ENCODE measurements at places on chromosomes 2 and 18.
A peak's percentile ranks its signal among the peaks of the same experiment; 100 is the strongest.

- DNase-seq = no peak
These were observed 213.7 kb upstream of the COPS8 start for GRCh38 chr2:236872015-236872414.

DNA sequence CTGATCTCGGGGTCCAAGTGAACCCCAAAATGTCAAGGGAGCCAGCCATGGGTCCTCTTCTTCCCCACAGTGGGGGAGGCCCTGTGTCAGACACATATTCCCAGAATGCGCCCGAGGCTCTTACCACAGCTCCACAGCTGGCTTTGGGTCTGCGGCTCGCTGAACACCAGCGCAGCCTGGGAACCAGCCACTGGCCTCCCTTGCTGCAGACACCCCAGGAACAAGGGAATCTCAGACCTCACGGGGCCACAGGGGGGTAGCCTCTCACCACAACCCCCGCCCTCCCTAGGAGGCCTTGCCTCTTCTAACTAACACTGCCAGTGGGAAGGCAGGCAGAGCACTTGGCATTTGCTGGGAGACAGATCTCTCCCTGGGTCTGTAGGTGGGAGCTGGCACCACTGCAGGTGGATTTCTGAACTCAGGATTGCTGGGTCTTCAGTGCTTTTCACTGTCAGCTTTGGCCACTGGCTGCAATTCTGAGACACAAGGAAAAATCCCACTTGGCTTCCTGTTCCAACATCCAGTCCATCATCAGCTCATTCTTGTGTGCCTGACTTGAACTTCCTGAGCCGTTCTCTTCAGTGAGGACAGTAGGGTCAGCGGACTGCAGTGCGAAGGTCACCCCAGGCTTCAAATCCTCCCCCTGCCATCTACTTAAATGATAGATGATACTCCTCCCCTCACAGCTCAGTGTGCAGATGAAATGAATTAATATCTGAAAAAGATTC lies 128.7 kb downstream of the CAPN13 start:
- DNase-seq = no peak

- DNase-seq = no peak
These were observed 4.8 kb upstream of the IMPA2 start for GRCh38 chr18:11976315-11977152.

- DNase-seq = no peak
These were observed 2.2 kb upstream of the GFPT1 start for GRCh38 chr2:69389271-69389670.

DNA sequence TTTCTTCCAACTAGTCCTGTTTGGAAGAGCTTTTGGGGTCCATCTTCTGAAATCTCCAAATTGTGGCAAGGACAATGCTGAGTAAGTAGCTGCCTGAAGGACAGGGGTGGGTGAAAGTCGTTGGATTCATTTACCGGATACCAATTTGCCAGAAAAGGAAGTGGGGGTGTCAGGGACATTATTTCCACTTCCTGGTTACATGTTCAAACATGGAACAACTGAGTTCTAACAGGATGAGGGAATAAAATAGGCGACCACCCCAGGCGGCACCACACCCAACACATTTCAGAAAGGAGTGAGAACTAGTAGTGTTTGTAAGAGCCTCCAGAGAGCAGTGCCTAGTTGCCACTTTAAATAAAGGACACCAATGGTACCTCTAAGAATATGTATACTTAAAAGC lies 158.6 kb upstream of the SERTAD2 start:
- DNase-seq = no peak

GRCh38 chr2:33086400-33087015 lies 139.8 kb downstream of the LTBP1 start:
- no peak for DNase-seq

GRCh38 chr2:111678651-111679050 lies 205.3 kb downstream of the ANAPC1 start:
- no peak for DNase-seq

GRCh38 chr2:135009339-135009738 lies 37.9 kb downstream of the MAP3K19 start:
- no peak for DNase-seq

GRCh38 chr2:54176577-54176976 lies 61.2 kb downstream of the ACYP2 start:
- no peak for DNase-seq

GRCh38 chr2:241734208-241734466 lies 293 bp upstream of the D2HGDH start:
- no peak for DNase-seq

DNA sequence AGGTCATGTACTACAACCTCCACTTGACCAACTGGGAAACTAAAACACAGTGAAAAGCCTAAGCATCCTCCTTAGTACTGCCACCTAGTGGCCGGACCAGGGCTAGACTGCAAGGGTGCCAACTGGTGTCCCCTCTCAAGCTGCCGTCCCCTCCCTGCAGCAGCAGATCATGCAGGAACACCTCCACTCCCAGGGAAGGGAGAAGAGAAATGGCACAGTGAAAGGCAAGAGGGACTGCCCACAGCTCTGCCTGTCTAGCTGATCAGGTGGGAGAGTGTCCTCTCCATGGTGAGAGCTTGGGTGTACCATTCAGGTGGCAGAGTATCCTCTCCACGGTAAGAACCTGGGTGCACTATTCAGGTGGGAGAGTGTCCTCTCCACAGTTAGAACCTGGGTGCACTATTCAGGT lies 78.1 kb downstream of the AAK1 start:
- peak; percentile 29 for DNase-seq

DNA sequence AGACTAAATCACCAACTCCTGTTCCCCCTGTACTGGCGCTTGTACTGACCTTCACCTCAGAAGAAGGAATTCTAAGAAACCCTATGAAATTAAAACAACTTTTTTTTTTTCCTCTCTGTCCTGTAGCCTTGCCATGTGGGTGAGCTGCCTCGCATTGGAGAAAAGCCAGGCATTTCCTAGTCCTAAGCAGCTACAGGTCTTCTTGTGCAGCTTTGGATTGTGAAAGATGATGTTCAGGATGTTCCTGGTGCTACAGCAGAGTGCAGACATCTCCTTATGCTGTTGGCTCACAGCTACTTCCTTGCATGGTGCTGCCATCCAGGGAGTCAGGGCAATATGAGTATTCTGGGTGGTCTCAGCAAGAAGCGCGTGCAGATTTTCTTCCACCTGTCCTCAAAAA lies 11.9 kb downstream of the PIK3C3 start:
- no peak for DNase-seq

DNA sequence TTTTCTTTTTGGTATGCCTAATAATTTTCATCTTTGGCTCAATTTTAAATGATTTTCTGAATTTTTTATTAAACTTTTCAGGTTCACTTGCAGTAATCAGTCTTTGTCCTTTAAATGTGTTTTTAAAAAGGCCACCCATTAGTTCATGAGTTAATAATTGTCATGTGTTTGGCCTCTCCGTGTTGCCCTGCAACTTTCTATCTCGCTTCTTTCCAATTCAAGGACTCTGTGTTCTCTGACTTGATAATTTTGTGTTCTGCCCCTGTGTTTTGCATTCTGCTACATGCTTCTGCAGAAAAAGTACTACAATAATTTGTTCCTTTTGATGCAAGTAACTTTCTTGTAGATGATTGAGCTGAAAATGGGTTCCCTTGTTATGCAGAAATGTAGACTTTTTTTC lies 921.4 kb upstream of the LRATD1 start:
- no peak for DNase-seq

- DNase-seq = no peak
These were observed 473.1 kb upstream of the FANCL start for GRCh38 chr2:58714238-58714637.

DNA sequence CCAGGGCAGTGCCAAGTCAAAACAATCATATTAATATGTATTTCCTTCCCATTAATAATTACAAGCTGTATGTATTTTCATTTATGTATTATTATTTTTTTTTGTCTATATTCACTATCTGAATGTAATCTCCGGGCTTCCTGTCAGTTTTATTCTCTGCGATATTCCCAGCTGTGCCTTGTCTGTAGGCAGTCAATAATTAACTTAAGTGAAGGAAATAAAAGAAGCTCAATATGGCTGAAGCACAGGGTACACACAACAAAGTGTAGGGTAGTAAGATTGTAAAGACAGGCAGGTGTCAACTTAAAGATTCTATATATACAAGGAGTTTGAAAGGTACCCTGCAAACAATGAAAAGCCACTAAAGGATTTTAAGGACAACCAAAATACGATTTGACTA lies 122.9 kb downstream of the ROCK1 start:
- DNase-seq = no peak

- no peak for DNase-seq
These were observed 194.5 kb downstream of the UBE2E3 start for GRCh38 chr2:181174611-181175580.

DNA sequence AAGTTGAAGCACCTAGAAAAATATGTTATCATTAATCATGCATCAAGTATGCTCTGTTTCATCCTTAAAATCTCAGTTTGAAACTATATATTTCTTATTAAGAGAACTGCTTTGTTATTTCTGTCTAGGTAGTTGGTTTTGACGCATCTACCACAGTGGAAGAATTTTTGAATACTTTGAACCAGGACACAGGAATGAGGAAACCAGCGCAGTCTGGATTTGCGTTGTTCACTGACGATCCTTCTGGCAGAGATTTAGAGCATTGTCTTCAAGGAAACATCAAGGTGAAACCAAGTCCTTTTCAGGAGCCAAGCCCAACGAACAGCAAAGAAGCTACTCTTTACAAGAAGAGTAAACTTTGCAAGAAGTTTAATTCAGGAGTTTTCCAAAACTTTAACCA lies 30.1 kb upstream of the DYNC2LI1 start:
- no peak for DNase-seq

DNA sequence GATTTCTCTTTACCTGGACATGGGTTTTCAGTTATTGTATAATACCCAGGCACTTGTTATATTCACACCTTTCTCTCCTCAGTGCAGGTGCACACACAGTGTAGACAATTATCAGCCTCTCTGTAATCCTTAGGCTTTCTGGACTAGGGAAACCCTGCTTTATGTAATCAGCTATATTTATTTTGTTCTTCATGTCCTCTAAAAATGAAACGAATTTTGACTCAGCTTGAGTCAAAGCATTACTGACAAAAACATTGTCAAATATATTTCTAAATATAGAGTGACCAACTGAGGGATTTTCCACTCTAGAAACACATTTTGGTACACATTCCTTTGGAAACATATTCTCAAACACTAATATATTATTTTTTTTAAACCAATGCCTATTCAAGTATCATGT lies 144.8 kb upstream of the GULP1 start:
- DNase-seq = peak; percentile 46

DNA sequence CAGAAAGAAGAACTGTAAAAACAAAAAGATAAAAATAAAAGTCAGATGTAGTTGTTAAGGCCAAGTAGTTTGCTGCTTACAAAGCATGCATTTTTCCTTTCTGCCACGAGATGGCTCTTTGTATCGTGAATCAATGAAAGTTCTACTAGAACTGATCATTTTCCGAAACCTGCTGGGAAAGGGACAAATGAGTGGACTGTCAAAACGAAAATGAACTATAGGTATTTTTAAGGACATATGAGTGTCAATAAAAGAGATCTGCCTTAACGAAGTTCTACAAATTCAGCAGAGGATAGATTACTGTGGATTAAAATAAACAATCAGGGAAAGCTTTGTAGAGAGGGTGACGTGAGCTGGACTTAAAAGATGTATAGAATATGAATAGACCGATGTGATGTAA lies 15.0 kb upstream of the ELOA2 start:
- no peak for DNase-seq

DNA sequence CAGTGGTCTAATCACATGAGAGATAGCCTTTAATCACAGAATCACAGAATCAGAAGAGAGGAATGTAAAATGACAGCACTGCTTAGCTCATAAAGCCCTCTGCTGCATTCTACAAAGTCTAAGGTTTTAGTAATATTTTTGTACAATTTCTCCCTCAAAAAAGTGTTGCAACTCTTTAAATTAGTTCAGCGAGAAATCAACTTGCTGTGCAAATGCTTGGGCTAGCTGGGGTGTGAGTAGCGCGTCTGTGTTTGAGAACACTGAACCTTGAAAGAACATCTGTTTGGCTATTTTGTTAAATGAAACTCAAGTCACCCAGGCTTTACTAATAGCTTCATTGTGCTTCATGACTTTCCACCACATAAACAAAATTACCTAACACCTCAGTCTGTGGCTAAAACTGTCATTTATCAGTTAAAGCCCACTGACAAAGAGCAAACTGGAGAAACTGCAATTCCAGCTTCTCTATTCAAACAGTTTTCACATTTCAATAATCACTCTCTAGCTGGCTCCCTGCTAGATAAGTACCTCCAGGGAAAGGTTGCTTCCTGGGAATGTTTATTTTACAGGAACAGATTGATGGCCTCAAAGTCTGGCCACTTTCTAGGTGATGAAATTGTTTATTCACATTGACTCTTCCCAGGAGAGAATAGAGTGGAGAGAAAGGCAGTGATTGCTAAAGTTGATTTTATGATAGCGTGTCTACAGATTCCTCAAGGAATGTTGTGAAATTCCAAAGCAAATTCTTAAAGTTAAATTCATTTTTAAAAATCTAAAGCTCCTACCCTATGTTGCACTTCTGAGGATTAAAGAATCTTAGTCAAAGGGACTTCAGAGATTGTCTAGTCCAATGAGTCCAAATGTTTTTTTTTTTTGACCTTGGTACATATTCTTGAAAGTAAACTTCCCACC lies 36.0 kb upstream of the STAT1 start:
- DNase-seq = no peak

GRCh38 chr18:30766053-30766452 lies 276.5 kb downstream of the DSC3 start:
- DNase-seq = no peak

- no peak for DNase-seq
These were observed 28.1 kb downstream of the TMEM163 start for GRCh38 chr2:134690629-134691215.

- DNase-seq = no peak
These were observed 13.9 kb downstream of the CROCC2 start for GRCh38 chr2:240919786-240920782.

DNA sequence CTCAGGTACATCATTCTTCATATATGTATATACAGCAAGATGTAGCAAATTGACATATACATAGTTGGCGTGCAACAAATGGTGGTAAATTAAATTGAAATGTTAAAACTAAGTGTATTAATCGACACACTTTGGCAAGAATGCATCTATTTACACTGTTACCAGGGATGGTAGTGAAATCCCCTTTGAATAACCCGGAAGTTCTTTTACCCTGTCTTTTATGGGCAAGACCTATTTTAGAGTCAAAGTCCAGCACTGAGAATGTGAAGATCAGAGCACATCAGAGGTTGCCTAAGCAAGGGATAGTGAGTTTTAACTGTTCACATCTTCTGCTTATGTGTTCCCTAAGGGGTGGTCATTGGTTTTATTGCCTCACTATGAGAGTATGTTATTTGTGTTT lies 7.6 kb upstream of the TMEFF2 start:
- no peak for DNase-seq

DNA sequence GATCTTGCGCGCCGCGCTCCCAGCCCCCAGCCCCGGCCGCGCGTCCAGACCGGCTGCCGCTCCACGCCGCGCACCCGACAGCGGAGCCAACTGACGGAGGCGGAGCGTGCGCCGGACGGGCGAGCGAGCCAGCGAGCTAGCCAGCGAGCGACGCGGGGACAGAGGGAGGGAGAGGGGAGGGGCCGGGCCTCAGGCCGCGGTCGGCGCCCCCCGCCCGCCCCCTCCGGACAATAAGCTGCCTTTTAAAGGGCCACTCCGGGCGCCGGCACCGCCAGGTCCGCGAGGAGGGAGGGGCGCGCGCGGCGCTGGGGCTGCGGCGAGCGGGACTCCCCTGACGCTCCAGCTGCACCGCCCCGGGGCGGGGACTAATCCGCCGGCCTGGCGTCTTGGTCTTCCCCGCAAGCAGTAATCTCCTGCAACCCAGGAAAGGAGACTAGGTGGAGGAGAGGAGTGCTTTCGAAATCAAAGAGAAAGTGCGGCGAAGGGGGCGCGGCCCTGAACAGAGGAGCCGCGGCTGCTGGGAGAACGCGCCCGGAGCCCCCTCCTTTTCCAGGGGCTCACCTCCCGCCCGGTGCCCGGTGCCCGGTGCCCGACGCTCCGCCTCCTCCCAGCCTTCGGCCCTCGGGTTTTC lies at the start of gene BIN1:
TSS of gene BIN1 (minus strand) at position 164 of the 631 bp plus-strand sequence. CDS start 211 bp downstream, outside the sequence.
- DNase-seq = peak; percentile 83
